ENCODE measurements at places on chromosomes 16 and 17.
A peak's percentile ranks its signal among the peaks of the same experiment; 100 is the strongest.

- DNase-seq, result no peak
Observed at GRCh38 chr17:67995570-67996263, 552 bp downstream of the C17orf58 start.

- no peak for DNase-seq
Observed at GRCh38 chr16:983044-984030, 1.8 kb downstream of the SOX8 start.

DNA sequence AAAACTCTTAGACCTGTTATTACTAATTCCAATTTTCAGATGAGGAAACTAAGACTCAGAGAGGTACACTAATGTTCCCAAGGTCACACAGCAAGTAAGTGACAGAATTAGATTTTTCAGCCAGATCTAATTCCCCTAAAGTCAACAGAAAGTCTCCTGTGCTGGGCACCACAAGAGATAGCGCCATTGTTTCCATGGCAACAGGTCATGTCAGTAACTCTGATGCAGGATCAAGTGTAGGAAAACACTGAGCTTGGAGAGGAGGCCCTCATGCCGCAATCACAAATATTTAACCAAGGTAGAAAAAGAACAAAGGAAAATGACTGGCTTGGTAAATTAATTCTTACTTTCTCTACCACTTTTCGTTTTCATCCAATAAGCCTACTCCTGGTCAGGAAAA is 166.0 kb upstream of the CDH13 start:
- no peak for DNase-seq

DNA sequence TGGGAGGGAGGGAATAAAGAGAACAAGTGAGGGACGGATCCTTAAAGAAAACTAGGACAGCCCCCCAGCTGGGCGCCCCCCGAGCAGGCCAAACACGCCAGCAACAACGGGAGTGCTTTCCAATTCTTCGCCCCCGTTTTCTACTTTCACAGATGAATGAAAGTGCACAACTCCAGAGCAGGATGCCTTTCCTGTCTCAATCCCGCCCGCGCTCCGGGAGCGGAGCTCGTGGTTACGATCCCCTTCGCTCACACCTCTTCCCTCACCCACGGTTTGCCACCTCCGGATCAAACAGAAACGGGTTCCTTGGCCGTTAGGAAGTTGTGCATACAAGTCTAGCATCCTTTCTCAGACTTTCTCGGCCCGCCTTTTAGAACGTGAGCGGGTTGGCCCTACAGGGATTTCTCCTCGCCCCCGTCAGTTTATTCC is 680 bp downstream of the SKA2 start:
- peak; percentile 11 for DNase-seq

- DNase-seq, result peak; percentile 84
Observed at GRCh38 chr17:57707892-57708291, 37.2 kb downstream of the CCDC182 start.

GRCh38 chr17:79082311-79083190 is 7.9 kb downstream of the ENGASE start:
- no peak for DNase-seq

- no peak for DNase-seq
Observed at GRCh38 chr16:30368122-30368791, 2.0 kb downstream of the TBC1D10B start.

DNA sequence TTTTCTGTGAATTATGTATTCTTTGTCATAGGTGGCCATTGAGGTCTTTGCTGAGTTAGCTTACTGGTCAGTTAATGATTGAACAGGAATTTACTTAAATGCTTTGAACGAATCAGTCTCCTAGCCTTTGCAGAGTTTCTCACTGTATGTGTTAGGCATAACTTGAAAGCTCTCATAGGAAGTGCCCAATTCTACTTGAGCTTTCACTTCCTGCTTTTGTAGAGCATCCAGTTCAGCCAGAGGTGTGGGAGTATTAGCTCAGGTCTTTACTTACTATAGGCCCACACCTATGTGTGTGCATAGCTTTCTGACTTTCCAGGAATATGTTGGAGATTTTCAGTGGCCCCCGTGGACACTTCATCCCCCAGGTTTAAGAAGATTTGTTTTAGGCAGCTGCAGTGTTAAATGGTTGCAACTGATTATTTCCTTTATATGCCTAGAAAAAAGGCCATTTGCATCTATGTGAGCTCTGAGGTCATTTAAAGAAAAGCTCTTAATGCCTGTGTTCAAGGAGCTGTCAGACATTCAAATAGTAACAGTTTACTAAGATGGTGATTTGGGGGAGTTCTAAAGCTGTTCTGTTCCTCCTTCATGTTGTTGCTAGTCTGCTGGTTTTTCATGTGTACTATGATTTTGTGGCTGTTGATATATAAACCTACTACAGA is 62.3 kb downstream of the PHKB start:
- DNase-seq, result no peak

DNA sequence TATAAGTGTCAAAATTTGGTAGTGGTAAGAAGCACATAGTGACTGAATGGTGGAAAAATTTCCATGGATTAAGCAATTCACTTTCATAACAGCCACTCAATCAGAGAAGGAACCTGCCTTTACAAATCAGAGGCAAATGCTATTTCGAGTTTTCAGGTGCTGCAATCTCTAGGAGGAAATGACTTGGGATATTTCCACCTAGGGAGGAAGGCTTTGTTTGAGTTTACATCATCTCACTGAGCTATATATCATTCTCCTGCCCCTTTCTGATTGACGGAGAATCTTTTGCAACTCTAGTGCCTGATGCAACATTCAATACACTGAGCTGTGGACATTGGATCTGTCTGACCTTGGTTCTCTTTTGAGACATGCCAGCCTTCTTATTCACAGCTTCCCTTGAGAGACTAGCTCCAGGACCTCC is 26.3 kb downstream of the MARCHF10 start:
- DNase-seq, result no peak

DNA sequence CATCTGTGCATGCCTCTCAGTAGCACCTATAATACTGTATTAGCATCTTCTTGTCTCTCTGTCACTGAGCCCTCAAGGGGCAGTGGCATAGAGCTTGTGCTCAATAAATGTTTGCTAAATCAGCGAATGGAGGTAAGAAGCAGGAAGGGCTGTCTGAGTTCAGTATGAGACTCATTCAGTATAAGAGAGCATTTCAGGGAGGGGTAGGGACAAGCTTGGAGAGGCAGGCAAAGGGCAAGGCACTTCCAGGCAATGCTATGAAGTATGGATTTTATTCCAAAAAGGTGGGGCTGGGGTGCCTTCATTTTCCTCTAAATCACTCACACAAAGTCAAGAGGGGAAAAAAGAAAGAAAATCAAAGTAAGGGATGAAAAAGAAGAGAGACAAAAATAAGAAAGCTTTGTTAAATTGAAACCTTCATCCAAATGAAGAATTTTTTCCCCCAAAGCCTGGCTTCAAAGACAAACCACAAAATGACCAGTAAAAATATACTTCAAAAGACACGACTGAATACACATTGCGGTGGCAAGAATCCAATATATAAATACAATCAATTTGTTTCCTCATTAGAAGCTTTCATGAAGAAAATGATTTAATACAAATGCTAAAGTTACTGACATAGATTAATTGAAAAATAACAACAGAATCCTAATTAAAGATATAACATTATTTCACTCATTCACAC is 51.2 kb downstream of the SKAP1 start:
- DNase-seq, result no peak

- DNase-seq, result no peak
Observed at GRCh38 chr16:3835089-3835602, 45.4 kb downstream of the CREBBP start.

GRCh38 chr16:1125471-1125870 is 27.4 kb upstream of the CACNA1H start:
- DNase-seq, result peak; percentile 56

- DNase-seq, result no peak
Observed at GRCh38 chr16:73527187-73527586, 479.3 kb upstream of the ZFHX3 start.

- no peak for DNase-seq
Observed at GRCh38 chr16:25038239-25038954, 23.2 kb upstream of the ARHGAP17 start.

DNA sequence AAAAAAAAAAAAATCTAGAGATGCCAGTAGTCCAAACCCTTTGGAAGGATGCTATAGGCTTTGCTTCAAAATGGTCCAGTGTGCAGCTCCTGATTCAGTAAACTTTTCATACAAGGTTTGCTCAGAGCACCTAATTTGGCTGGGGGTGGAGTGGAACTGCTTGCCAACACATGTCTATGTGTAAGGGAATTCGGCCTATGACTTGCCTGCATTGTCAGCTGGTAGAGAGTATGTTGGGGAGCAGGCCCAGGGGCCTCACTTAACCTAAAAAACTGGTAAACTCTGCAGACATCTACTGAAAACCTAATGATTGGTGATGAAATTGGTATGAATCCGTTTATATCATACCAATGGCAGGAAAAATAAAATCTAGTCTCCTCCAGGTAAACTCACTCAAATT is 1.5 kb upstream of the MFSD6L start:
- no peak for DNase-seq

DNA sequence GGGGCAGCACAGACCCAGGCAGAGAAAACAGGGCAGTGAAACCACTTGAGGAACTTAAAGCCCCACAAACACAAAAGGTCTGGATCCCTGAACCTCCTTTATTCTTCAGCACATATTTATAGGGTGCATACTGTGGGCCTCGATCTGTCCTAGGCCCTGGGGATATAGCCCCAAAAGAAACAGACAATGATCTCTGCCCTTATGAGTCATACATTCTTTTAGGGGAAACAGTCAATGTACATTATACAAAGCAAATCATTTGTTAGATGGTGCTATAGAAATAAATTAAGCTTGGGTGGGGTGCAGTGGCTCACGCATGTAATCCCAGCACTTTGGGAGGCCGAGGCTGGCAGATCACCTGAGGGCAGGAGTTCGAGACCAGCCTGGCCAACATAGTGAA is 10.0 kb upstream of the HES7 start:
- DNase-seq, result no peak

DNA sequence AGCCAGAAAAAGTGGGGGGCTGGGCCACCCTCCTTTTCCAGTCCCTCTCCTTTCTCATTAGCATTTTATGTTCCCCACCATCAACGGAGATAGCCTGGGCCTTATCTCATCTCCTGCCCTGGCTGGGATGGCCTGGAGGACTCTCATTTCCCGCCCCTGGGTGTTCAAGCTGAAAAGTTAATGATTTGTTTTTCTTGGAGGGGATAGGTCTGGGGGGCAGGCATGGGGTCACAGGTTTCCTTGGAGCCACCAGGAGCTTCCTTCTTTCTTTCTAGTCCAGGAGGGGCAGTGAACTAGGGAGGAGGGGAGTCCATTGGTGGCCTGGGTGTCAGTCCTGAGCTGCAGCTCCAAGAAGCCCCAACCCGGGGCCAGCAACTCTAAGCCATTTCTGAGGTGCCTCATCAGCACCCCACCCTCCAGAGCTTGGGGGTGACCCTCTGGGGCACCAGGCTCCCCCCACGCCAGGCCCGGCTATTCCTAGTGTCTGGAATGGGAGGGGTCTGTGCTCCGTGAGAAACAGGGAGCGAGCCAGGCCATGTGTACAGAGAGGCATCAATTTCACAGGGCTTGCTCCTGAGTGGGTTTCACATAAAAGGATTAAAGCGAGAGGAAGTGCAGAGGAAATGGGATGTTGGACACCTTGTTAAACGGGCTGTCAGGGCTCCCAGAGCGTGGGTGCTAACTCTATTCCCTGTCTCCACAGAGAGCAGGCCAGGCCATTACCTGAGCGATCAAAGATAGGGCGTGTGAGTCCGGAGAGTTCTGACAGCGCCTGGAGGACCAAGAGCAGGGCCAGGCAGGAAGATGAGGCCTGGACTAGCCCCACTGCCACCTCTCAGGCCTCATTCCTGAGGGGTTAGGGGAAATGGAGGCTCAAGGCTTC is 90.6 kb upstream of the LHX1 start:
- no peak for DNase-seq

GRCh38 chr17:79154446-79154845 is 79.8 kb downstream of the ENGASE start:
- no peak for DNase-seq

GRCh38 chr16:30096105-30096861 is at the start of gene YPEL3:
Gene YPEL3 (minus strand): TSS chr16:30096213. CDS start chr16:30095482, 731 bp downstream.
- DNase-seq, result peak; percentile 47

Data from NCI-H524 treated with DMSO at 0.1 percent for 48 hours (cell line).